ENCODE measurements at places on chromosomes 2 and 18. TPM values are rescaled to one million over a fixed set of nuclear protein-coding genes. Genes with fewer than 3 reads are reported as not detected.

DNA sequence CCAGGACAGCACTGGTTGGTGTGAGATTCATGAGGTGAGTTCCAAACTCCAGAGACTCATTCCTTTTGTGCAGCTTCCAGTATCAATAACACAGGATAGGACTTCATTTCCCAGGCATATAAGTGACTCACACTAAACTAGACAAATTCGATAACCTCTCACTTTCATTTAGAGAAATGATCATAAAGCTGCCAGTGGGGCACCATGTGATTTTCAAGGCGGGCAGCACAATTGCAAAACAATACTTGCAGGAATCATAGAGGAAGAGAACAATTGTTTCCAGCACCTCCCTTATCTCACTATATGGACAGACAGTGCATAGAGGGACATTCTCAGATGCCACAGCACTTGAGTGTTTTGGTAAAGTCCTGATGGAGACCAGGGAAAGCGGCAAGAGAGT is 31.3 kb upstream of the DNAH7 start:
- no peaks in the 10 kb centered on the region for H3K27me3 ChIP-seq
- no peak for DNase-seq
- no peak overlapping the region for H3K4me3 ChIP-seq

DNA sequence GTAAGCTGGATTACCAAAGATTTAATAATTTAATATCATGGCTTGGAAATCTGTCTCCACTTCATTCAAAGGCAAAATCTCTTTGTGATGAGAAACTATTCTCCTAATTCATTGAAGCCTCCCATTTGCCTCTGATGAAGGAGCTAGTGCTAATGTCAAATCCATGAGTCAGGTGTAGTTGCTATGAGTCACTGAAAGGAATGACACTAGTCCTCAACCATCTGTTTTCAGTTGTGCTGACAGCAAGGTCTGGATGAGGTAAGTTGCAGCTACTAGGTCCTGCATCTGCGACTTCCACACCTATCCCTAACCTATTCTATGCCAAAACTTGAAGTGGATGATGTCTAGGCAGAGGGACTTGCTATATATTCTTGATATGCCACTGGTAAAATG is 324.0 kb upstream of the UBE2E3 start:
- H3K27ac ChIP-seq: no peak overlapping the region
- no peaks in the 10 kb centered on the region for H3K36me3 ChIP-seq
- H3K27me3 ChIP-seq: no peaks in the 10 kb centered on the region
- no peak for DNase-seq

DOK6 gene
- total RNA-seq: 5.1 TPM

PDE1A gene
- 1.9 TPM for total RNA-seq

TAF4B gene
- total RNA-seq: 3.8 TPM

GRCh38 chr2:138490673-138491494 is 10.7 kb upstream of the SPOPL start:
- no peak for DNase-seq
- H3K27me3 ChIP-seq: no peaks in the 10 kb centered on the region
- no peak overlapping the region for H3K4me3 ChIP-seq
- peaks cover 13% of the 10 kb centered on the region for H3K4me1 ChIP-seq
- no peak overlapping the region for H3K27ac ChIP-seq

SF3B6 gene
- total RNA-seq: 85.3 TPM
